Spleen (tissue), 13 donors: ENCODE measurements at places on chromosomes 2 and 18. TPM values are rescaled to one million over a fixed set of nuclear protein-coding genes. Genes with fewer than 3 reads are reported as not detected.
A peak's percentile ranks its signal among the peaks of the same experiment; 100 is the strongest.

Gene SNTG2
- total RNA-seq: 24.9 TPM

Gene CXCR4
- total RNA-seq: 296 TPM

Gene MLPH
- 0.35 TPM for total RNA-seq

Gene CD302
- total RNA-seq: 32.8 TPM

Gene KRTCAP3
- 5.4 TPM for total RNA-seq

Gene GAD1
- 1.4 TPM for total RNA-seq

Gene DNPEP
- 51.9 TPM for total RNA-seq

Gene GPR155
- 10.2 TPM for total RNA-seq

Gene DSC3
- total RNA-seq: not detected

Gene OR6B2
- total RNA-seq: not detected

Gene GKN2
- total RNA-seq: not detected

GRCh38 chr2:237909801-237910475 is 50.5 kb downstream of the RAMP1 start:
- no peak overlapping the region for H3K4me3 ChIP-seq
- H3K27ac ChIP-seq: no peak overlapping the region
- H3K27me3 ChIP-seq: no peaks in the 10 kb centered on the region
- peaks cover 4% of the 10 kb centered on the region for H3K4me1 ChIP-seq
- DNase-seq: peak; percentile 36
- H3K36me3 ChIP-seq: no peaks in the 10 kb centered on the region

- H3K4me3 ChIP-seq: no peak overlapping the region
- no peaks in the 10 kb centered on the region for H3K27me3 ChIP-seq
- H3K36me3 ChIP-seq: no peaks in the 10 kb centered on the region
- H3K4me1 ChIP-seq: no peaks in the 10 kb centered on the region
- no peak for DNase-seq
These were observed 82.0 kb upstream of the MEX3C start for GRCh38 chr18:51279367-51279984.

- no peak for DNase-seq
- H3K4me3 ChIP-seq: no peak overlapping the region
- no peaks in the 10 kb centered on the region for H3K36me3 ChIP-seq
These were observed 144.3 kb upstream of the TFPI start for GRCh38 chr2:187698374-187699110.

DNA sequence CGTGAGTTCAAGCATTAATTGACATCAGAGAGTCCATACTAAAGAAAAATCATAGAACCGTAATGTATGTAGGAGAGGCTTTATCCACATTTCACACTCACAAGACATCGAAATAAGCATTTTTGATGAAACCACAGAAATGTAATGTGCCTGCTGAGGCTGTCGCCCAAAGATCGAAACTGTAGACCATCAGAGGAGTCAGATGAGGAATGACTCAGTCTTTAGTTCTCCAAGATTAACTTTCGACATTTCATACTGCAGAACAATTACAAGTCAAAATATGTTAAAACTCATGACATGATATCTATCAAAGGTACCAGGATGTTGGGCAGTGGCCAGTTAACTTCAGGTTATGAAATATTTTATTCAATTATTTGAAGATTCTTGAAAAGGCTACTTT is 79.6 kb downstream of the RAB31 start:
- no peak overlapping the region for H3K4me3 ChIP-seq
- H3K27me3 ChIP-seq: no peaks in the 10 kb centered on the region
- no peak overlapping the region for H3K27ac ChIP-seq
- H3K4me1 ChIP-seq: no peaks in the 10 kb centered on the region
- H3K36me3 ChIP-seq: no peaks in the 10 kb centered on the region
- no peak for DNase-seq

GRCh38 chr2:26184555-26185303 is 11.8 kb downstream of the GAREM2 start:
- no peaks in the 10 kb centered on the region for H3K36me3 ChIP-seq
- H3K4me3 ChIP-seq: peak overlapping the region; percentile 48
- peaks cover 3% of the 10 kb centered on the region for H3K4me1 ChIP-seq
- DNase-seq: peak; percentile 98

DNA sequence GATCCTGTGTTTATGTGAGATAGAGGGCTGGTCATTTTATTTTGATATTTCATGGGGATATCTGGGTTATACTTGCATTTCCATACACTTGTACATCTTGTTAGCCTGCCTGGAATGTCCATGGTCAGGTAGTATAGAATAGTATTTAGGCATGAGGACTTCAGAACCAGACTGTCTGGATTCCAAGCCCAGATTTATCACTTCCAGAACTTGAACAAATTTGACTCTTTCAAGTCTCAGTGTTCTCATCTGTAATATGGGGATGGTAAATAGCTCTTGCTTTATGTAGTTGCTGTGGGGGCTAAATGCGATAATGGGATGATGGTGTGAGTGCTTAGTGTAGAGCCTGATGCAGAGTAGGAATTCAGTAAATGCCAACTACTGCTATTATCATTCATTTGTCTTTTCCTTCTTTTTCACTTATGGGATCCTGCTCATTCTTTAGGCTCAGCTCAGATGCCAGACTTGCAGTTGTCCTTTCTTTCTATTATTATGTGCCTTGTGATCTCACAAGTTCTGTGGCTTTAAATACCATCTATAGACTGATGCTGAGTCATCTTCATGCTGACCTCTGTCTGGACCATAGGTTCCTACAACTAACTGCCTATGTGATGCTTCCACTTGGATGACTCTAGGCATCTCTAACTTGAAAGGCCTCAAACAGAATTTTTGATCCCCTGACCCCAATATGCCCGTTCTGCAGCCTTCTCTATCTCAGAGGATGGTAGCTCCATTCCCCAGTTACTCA is 67.4 kb downstream of the POLE4 start:
- H3K36me3 ChIP-seq: no peaks in the 10 kb centered on the region
- H3K27me3 ChIP-seq: no peaks in the 10 kb centered on the region
- DNase-seq: no peak
- H3K4me3 ChIP-seq: no peak overlapping the region
- H3K4me1 ChIP-seq: no peaks in the 10 kb centered on the region

DNA sequence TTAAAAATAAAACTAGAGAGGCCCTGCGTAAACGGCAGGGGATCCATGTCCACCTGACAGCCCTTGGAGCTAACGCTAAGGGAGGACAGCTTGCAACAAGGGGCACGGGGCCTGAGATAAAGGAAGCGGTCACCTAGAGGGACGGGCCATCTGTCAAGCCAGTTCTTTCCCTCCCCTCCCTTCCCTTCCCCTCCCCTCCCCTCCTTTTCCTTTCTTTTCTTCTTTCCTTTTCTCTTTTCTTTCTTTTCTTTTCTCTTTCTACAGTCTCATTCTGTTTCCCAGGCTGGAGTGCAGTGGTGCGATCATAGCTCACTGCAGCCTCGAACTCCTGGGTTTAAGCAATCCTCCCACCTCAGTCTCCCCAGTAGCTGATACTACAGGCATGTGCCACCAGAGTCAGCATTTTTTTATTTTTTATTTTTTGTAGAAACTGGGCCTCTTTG is 34.5 kb upstream of the CTAGE1 start:
- no peak overlapping the region for H3K27ac ChIP-seq
- H3K27me3 ChIP-seq: no peaks in the 10 kb centered on the region
- no peak overlapping the region for H3K4me3 ChIP-seq
- H3K4me1 ChIP-seq: no peaks in the 10 kb centered on the region
- no peak for DNase-seq

GRCh38 chr2:124258140-124258880 is 233.2 kb downstream of the CNTNAP5 start:
- no peaks in the 10 kb centered on the region for H3K27me3 ChIP-seq
- no peak overlapping the region for H3K27ac ChIP-seq
- H3K36me3 ChIP-seq: no peaks in the 10 kb centered on the region
- no peaks in the 10 kb centered on the region for H3K4me1 ChIP-seq
- no peak for DNase-seq

DNA sequence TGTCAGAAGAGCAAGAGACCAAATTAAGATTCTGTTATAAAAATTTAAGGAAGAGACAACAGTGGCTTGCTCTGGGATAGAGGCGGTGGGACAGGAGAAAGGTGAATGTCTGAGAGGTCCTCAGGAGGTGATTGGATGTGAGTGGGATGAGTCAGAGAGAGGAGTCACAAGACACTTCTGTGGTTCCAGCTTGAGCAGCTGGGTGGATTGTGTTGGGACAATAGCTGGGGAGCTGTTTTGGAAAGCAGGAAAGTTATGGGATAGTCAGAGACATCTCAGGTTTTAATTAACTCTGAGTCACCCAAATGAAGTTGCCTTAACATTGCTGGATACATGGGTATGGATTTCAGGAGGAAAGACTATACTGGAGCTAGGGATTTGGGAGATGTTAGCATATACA is 218.0 kb upstream of the TRIB2 start:
- no peak overlapping the region for H3K4me3 ChIP-seq
- DNase-seq: no peak
- no peaks in the 10 kb centered on the region for H3K36me3 ChIP-seq
- no peaks in the 10 kb centered on the region for H3K27me3 ChIP-seq

DNA sequence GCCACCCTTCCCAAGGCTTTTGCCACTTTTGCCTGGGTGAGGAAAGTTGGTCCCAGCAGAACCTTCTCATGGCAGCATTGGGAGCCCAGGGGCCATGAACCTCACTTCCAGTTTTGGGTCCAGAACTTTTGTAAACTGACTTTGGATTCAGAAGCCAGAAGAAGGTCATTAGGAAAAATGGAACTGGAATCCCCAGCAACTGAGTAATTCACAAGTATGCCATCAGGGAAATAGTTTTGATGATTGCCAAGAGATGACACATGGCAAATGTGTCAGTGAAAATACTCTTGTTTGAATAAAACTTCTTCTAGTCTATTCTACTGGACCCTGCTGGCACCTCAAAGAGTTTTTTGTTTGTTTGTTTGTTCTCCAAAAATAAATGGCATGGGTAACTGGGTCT is 203.7 kb downstream of the SETBP1 start:
- H3K36me3 ChIP-seq: no peaks in the 10 kb centered on the region
- H3K4me3 ChIP-seq: no peak overlapping the region
- H3K27me3 ChIP-seq: no peaks in the 10 kb centered on the region
- DNase-seq: no peak
- no peak overlapping the region for H3K27ac ChIP-seq

GRCh38 chr2:113370478-113371091 is 66.9 kb upstream of the ZNG1B start:
- no peak for DNase-seq
- H3K27me3 ChIP-seq: no peaks in the 10 kb centered on the region

DNA sequence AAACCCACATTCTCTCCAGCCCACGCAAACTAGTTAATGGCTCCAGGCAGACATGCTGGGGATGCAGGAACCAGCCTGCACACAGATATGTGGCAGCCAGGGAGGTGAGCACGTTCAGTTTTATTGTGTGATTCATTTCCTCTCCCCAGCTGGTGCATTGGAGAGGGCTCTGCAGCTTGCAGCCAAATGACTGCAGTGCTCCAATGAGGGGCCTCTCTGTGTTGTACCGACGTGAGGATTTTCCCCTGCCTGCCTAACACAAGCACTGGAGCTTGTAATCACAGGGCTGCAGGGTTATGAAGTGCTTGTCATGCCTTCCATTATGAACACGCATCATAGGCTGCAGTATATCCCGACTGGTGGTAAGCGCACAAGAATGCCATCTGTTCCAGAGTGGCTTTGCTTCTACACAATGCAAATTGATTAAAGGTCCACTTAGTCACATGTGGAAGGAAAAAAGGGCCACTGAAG is 92.3 kb upstream of the THUMPD2 start:
- H3K4me1 ChIP-seq: no peaks in the 10 kb centered on the region
- H3K36me3 ChIP-seq: no peaks in the 10 kb centered on the region
- no peak overlapping the region for H3K27ac ChIP-seq
- H3K4me3 ChIP-seq: no peak overlapping the region

- no peaks in the 10 kb centered on the region for H3K36me3 ChIP-seq
- H3K27me3 ChIP-seq: no peaks in the 10 kb centered on the region
- no peak overlapping the region for H3K4me3 ChIP-seq
- peak; percentile 82 for DNase-seq
- H3K4me1 ChIP-seq: peaks cover 25% of the 10 kb centered on the region
- no peak overlapping the region for H3K27ac ChIP-seq
These were observed 3.1 kb downstream of the RPRD1A start for GRCh38 chr18:36064027-36064808.

DNA sequence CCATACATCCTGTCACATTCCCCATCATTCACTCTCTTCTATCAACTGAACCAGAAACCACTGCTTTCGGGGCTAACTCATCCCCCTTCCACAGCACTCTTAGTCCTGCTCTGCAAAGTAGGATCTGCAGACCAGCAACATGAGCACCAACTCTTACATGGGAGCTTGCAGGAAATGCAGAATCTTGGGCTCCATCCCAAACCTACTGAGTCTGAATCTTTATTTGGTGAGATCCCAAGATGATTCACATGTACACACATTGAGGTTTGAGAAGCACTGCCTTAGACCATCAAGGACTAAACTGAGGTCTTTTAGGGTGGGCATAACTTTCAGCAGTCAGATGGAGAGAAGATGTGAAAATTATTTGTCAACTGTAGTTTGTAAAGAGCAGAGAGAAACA is 235.6 kb upstream of the EPHA4 start:
- no peak for DNase-seq
- no peak overlapping the region for H3K4me3 ChIP-seq
- no peak overlapping the region for H3K27ac ChIP-seq

GRCh38 chr2:235739704-235740415 is 246.0 kb downstream of the AGAP1 start:
- DNase-seq: no peak
- H3K4me1 ChIP-seq: no peaks in the 10 kb centered on the region
- H3K27me3 ChIP-seq: no peaks in the 10 kb centered on the region
- no peaks in the 10 kb centered on the region for H3K36me3 ChIP-seq
- H3K27ac ChIP-seq: no peak overlapping the region
- no peak overlapping the region for H3K4me3 ChIP-seq

DNA sequence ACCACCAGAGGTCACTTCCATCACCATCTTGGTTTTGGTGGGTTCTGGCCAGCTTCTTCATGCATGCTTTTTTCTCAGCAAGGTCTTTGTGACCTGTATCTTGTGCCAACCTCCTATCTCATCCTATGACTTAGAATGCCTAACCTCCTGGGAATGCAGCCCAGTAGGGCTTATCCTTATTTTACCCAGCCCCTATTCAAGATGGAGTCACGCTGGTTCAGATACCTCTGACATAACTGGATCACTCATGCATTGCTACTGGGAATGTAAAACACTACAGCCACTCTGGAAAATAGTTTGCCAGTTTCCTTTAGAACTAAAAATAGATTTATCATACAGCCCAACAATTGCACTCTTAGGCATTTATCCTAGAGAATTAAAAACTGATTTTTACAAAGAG is 219.2 kb downstream of the IRS1 start:
- no peak overlapping the region for H3K4me3 ChIP-seq
- H3K27me3 ChIP-seq: no peaks in the 10 kb centered on the region
- no peaks in the 10 kb centered on the region for H3K36me3 ChIP-seq
- no peak overlapping the region for H3K27ac ChIP-seq
- no peaks in the 10 kb centered on the region for H3K4me1 ChIP-seq

GRCh38 chr2:178777577-178777976 is 29.6 kb downstream of the TTN start:
- DNase-seq: no peak
- H3K27me3 ChIP-seq: no peaks in the 10 kb centered on the region
- no peak overlapping the region for H3K27ac ChIP-seq
- no peak overlapping the region for H3K4me3 ChIP-seq
- H3K36me3 ChIP-seq: peaks cover 48% of the 10 kb centered on the region
